ENCODE measurements at places on chromosomes 11 and 22.

DNA sequence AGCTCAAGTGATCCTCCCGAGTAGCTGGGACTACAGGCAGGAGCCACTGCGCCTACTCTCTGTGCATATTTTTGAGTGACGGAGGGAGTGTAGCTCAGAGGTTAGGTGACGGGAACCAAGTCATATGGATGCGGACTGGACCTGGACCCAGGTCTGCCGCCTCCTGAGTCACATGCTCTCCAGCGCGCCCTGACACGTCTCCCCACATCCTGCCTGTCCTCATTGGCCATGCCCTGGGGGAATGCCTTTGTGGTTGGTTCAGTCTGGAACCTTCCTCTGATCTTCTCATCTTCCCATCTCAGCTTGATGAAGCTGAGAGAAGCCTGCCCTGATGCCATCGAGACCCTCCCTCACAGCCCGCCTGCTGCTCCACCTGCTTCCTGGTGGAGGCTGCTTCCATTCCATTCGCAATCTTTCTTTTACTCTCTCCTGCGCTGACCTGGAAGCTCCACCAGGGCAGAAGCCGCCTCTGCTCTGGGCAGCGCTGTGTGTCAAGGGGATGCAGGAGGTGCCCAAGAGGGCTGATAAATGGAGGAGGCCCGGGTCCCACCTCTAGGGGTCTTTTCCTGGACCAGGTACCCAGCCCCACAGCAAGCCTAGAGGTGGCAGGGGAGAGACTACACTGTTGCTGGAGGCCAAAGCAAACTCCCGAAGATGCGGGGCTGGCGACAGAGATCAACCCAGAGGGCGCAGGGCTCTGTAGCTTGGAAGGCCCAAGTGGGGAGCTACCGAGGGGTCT lies 13.9 kb upstream of the BAIAP2L2 start:
- DNase-seq, result no peak

GRCh38 chr11:82004537-82005213 lies 729.0 kb downstream of the FAM181B start:
- no peak for DNase-seq

GRCh38 chr11:79087238-79087960 lies 353.4 kb downstream of the TENM4 start:
- no peak for DNase-seq

GRCh38 chr22:27730641-27731433 lies 70.7 kb downstream of the MN1 start:
- no peak for DNase-seq
